Stimulated activated naive CD4-positive, alpha-beta T cell (primary cell): ENCODE measurements at places on chromosomes 4 and X.

DNA sequence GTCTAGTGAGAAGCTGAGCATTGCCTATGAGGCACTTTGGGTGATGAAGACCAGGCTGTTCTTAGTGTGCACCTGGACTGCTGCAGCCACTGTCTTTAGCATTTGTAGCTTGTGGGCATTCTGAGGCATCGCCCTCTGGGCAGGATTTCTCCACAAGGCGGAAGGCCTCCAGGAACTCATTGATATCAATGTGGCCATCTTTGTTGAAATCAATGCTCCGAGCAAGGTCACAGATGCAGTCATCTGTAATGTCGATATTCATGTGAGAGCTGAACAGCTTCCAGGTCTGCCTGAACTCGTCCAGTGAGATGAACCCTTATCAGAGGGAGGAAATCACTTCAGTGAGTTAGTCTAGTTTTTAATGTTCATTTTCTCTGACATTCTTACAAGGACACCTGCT lies 41.6 kb downstream of the PPEF2 start:
- no peak for DNase-seq

GRCh38 chrX:16239211-16239610 lies 71.9 kb downstream of the MAGEB17 start:
- DNase-seq = no peak

DNA sequence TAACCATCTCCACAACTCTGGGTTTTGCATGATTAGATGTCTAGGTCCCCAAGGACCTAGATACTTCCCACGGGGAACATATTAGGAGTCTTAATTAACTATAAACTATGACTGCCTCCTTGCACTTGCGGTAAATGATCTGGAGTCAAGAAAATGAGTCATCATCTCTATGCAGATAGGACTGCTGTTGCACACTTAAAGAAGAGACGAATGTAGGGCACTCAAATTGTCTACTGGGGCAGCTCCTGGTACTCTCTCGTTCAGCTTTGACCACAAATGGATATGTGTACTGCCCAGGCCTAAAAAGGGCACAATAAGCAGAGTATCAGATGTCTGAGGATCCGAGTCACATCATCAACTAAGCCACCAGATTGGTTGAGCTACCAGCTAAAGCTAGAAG lies 1783.4 kb upstream of the AGA start:
- no peak for DNase-seq

- no peak for DNase-seq
Measured at GRCh38 chr4:118758293-118758692, 73.1 kb downstream of the METTL14 start.

DNA sequence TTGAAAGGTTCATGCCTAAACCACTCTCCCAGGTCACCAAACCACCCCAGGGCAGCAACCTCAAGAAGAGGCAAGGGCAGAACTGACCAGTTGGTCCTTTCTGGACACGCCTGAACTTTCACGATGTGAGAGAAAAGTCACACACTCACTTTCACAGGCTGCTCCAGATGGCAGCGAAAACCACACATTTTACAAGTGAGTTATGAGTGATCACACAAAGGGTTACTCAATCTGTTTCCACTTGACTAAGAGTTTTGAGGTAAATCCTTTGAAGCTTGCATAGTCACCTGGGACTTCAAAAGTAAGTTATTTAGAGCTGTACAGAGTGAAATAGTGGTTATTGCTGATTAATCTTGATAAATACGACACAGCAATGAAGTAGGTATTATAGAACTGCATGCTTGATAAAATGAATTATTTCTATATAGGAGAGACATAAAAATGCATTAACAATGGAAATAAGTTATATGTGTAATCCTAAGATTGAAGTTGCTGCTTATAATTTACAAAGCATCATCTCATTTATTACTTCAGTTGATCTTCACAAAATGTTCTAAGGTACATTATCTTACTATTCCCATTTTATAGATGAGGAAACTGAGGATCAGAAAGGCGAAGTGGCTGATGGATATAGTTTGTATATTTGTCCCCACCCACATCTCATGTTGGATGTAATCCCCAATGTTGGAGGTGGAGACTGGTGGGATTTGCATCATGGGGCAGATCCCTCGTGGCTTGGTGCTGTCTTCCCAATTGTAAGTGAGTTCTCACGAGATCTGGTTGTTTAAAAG lies 103.0 kb upstream of the KLF3 start:
- no peak for DNase-seq

- no peak for DNase-seq
Measured at GRCh38 chrX:141468940-141469339, 115.6 kb downstream of the SPANXA1 start.

- DNase-seq = no peak
Measured at GRCh38 chrX:23952984-23953907, 45.4 kb downstream of the CXorf58 start.

- no peak for DNase-seq
Measured at GRCh38 chr4:136713140-136713539, 819.2 kb downstream of the PCDH18 start.

DNA sequence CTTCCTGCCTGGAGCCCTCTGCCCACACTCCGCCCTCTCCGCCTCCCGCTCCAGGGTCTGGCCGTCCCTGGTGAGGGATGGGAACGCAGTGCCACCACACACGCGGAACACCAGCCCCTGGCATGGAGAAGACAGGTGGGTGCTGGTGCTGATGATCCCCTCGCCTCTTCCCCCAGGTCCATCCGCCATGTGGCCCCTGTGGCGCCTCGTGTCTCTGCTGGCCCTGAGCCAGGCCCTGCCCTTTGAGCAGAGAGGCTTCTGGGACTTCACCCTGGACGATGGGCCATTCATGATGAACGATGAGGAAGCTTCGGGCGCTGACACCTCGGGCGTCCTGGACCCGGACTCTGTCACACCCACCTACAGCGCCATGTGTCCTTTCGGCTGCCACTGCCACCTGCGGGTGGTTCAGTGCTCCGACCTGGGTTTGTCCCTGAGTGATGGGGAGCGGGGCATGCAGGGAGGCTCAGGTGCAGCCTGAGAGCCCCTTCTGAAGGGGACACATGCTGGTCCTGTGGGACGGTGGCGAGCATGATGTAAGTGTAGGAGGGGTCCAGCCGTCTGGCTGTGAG lies 9.8 kb downstream of the BGN start:
- no peak for DNase-seq

DNA sequence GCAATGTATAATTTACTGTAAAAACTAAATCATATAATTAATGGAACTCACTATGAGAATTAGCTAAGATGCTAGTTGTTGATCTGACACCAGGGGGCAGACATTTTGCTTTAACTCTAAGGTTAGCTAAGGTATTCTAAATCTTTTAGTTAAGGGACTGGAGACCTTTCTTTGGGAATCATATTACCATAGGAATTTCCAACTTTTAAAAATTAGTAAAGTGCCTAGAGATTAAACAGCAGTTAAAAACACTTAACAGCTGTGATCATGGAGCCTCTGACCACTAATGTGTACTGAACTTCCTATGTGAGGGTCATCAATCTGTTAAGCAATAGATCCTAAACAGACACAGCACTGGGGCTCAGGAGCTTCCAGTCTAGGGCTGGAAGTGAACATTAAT lies 226.6 kb downstream of the NSUN7 start:
- DNase-seq = no peak

- no peak for DNase-seq
Measured at GRCh38 chr4:113537203-113537602, 224.3 kb downstream of the CAMK2D start.

GRCh38 chr4:31307029-31307428 lies 586.9 kb downstream of the PCDH7 start:
- DNase-seq = no peak

- DNase-seq = no peak
Measured at GRCh38 chr4:60743654-60744053, 456.5 kb upstream of the ADGRL3 start.

- no peak for DNase-seq
Measured at GRCh38 chr4:141254326-141254725, 33.6 kb downstream of the ZNF330 start.

DNA sequence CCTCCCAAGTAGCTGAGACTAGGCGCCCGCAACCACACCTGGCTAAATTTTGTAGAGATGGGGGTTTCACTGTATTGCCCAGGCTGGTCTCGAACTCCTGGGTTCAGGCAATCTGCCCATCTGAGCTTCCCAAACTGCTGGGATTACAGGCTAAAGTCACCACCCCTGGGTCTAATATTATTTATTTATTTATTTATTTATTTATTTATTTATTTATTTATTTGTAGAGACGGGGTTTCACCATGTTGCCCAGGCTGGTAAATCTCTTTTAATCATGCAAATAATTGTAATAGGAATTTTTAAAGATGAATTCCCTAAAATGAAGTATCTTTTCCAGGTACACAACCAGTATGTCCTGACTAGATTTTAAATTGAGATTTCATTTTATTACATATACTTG lies 761.8 kb downstream of the TRAM1L1 start:
- DNase-seq = no peak

DNA sequence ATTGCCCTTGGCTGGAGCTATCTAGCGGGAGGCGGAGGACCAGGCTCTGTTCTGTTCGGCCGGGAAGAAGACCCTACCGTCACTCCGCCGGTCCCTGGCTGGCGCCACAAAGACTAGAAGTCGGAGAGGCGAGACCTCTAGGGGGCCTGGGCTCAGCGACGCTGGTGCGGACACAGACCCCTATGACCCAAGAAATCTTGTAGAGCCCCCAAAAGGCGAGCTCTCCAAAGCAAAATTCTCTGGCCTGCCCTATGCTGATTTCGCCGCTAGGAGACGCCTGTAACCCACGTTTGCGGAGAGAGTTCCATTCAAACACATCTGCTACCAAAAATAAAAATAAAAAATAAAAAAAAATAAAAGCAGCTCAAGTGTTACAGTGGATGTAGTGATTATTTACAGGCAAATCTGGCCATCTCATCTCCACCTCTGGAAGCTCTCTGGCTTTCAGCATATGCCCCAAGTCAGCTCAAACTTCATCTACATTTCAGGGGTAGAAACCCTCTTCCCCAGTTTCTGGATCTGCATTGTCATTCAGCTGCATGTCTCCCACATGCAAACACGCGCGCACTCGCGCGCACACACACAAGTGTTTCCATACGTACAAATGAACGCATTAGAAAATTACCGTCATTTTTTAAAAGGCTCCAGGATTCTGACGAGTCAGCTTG lies 2.4 kb upstream of the PCDH10 start:
- DNase-seq = no peak

DNA sequence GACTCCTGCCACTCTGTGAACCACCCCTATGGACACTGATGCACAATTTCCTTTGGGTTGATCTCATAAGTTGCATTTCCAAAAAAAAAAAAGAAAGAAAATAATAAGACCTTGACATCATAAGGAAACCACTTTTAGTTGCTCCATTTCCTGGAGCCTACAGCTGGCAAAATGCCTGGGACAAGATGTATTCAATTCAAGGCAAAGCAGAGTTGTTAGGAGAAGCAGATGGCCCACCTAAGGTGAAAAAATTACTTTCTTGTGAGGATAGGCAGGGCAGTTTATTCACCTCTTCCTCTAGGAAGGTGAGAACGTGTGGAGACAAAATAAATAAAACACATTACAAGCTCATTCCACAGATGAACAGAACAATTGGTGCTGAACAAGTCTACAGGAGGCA lies 14.1 kb upstream of the SCRG1 start:
- no peak for DNase-seq

DNA sequence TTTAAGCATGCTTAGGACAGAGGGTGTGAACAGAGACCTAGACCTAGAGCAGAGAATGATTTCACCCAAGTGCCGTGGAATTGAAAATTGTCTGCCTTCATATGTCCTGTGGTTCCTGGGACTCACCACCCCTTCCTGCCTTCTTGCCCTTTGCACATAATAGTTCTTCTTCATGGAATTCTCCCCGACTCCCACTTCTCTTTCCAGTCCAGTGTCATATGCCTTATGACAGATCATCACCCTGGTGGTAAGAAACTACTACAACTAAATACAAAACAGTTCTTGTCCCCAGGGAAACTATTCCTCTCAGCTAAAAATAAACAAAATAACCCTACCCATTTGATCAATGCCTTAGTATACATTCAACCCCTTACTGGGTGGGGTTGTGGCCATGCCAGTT lies 43.3 kb downstream of the BMPR1B start:
- DNase-seq = no peak

DNA sequence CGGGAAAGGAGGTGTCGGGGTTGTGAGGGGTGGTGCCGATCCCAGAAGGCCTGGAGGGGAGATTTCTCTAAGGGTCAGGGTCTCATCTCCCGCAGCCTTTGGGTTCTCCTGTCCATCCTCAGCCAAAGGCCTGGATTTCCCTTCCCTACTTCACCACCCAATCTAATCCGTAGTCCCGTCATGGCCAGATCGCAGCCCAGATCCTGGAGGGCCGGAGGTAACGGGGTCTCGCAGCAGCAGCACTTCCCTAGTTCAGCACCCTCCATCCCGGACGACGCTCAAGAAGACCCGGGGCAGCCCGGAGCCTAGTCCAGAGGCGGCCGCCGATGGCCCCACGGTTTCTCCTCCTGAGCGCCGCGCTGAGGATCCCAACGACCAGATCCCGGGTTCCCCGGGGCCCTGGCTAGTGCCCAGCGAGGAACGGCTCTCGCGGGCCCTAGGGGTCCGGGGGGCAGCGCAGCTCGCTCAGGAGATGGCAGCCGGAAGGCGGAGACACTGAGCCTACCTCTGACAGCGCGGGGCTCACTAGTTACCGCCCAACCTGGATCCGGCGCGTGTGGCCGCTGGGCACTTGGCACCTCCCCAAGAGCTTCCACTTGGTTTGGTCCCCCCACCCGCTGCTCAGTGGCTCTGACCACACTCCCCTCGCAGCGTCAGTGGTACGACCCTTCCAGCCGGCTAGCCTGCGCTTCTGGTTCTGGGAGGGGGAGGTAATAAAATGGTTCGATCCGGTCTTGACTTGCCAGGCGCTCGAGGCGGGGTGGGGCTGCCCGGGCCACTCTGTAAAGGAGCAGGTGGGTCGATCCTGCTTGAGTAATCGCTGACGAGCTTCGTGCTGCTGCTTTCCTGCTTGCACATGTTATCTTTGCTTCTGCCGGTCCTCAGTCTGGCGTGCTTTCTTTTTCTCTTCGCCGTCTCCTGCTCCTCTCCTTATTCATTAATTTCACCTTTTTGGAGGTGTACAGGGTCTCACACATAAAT lies 3.6 kb downstream of the MAGIX start:
- DNase-seq = peak; percentile 62

- no peak for DNase-seq
Measured at GRCh38 chr4:95086551-95086950, 328.8 kb downstream of the BMPR1B start.

GRCh38 chrX:2554891-2555290 lies 54.1 kb upstream of the DHRSX start:
- no peak for DNase-seq

DNA sequence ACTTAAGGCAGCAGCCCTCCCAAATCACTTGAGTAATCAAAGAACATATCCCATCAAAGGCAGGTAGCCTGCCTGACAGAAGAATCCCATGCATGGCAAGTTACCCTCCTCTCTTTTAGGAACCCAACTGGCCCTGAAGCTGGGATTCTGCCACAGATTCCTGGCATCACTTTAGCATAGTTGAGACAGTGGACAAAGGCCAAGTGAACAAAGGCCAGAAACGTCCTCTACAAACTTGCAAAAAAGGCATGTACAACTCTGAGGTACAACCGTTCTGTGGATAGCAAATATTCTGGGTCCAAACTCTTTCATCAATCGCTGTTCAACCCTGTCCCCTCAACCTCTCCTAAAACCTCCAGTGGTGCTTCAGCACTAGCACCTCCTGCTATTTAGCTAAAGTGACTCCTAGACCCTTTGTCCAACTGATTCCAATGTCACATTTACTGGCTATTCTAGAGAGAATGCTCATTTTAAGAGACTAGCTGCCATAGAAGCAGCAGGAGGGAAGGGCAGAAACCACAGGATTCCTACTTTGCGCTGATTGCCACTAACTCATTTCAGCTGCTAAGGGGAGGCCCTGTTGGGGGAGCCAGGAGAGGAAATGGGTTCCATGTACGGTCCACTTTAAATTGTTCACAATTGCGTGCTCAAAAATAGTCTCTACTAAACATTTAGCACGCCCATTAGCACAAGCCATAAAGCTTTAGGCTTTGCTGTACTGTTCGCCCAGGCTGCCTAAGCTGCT lies 105.9 kb downstream of the SHROOM4 start:
- no peak for DNase-seq
